Activated CD8-positive, alpha-beta memory T cell treated with anti-CD3 and anti-CD28 coated beads for 1 hour (primary cell): ENCODE measurements at places on chromosomes 2 and 18.

GRCh38 chr2:26970928-26971627 lies 641 bp downstream of the MAPRE3 start:
- no peak for DNase-seq

DNA sequence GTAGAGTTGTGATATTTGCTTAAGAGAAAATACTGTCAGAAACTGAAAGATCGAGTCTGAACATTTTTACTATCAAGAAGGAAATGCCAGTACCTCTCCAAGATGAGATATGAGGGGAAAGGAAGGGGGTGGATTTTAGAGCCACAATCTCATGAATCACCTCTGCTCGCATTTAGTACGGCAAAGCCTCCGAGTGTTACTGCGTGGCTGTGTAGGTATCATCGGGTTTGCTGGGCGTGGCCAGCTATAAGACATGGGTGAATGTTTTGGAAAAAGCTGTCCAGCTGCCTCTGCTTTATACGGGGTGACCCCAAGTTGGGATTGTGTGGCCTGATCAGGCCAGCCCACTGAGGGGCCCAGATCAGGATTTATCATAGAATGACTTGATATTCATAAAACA lies 826.4 kb downstream of the SOCS6 start:
- DNase-seq, result no peak

DNA sequence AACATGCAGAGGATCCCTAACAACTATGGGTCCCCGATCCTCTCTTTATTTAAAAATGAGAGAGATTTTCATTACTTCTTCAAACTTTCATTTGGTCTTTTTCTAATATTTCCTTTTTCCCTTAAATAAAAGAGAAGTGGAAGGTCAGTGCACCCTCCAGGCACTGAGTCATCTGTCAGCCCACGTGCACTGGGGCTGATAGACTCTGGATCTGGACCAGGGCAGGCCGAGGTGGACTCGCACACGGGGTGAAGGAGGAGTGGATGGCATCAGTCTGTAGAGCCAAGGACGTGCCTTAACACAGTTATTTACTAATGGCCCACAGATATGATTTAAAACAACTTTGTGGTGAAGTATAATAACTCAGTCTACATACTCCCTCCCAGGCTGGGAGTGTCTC lies 214.4 kb upstream of the TMEM200C start:
- DNase-seq, result no peak

GRCh38 chr2:28654663-28655320 lies 96.8 kb upstream of the PPP1CB start:
- DNase-seq, result no peak

DNA sequence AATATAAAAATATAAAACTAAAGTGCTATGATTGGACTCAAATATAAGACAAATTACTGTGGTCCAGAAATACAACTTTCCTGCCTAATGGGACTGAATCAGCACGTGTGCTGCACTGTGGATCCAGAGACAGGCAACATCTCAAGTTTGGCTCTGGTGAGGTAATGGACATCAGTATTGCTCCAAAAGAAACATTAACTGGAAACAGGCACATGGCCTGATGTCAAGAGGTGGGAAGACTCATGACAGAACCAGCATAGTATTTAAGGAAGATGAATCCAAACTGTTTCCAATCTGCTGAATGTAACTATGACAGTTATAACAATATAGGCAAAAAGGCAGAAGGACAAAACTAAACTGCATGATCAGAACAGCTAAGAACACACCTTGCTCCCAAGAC lies 354.6 kb downstream of the FSIP2 start:
- no peak for DNase-seq

GRCh38 chr2:16115881-16116830 lies 175.8 kb downstream of the MYCN start:
- DNase-seq, result no peak

- no peak for DNase-seq
These were observed 32.1 kb downstream of the ZFP36L2 start for GRCh38 chr2:43194121-43194869.

DNA sequence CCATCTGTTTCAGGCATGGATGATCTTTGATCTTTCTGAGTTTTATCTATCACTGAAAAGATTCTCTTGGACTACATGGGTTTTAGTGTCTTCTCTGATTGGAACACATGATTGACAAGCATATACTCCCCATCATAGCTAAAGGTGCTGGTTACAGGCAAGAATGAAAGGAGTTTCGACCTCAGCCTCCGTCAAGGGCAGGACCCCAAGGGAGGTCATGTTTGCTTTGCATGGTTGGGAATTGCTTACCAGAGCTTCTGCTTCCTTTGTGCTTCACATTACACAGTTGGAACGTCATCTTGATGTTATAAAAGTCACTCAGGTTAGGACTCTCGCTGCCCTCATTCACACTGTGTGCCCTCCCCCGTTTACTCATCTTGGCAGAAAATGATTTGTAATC lies 287.7 kb downstream of the PIK3C3 start:
- DNase-seq, result no peak

DNA sequence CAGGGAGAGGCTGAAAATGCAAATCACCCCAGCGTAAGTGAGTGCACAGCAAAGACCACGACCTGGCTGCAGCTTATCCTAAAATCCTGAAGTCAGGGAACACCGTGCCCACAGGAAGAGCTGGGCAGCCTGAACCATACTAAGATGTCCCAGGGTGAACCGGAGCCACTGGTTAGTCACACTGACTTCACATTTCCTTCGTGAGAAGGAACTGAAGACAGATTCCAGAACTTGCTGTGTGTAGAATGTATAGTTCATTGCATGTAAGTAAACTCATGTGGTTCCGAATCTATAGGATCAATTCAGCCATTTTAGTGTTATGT lies 84.6 kb upstream of the NDUFV2 start:
- DNase-seq, result no peak

DNA sequence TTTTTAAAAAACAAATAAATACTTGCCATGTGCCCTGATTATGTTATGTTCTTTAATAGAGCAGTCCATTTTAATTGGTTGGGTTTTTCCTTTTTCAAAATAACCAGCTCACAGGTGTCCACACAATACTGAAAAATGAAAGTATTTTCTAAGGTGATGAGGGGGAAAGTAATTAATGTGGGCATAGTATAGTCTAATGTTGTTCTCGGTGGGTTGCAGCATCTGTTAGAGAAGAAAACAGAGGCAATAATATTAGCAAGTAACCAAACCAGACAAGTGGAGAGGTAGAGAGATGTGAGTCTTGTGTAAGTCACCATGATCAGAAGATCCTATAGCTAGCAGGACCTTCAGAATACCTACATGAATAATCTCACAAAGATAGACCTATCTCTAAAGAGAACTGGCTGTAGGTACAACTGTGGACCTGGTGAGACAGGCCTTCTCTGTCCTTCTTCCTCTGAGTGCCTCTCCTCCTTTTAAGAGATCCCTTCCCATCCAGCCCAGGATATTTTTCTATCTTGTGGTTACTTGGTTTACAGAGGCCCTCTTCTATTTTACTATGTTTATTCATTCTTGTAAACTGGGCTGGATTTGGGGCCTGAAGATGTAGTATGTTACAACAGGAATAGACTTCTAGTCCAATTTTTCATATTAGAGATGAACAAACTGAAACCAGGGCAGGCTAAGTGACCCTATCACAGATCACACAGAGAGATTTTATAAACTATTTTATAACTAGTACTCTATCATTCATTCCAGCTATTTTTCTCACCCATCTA lies 67.1 kb upstream of the MSTN start:
- DNase-seq, result no peak

DNA sequence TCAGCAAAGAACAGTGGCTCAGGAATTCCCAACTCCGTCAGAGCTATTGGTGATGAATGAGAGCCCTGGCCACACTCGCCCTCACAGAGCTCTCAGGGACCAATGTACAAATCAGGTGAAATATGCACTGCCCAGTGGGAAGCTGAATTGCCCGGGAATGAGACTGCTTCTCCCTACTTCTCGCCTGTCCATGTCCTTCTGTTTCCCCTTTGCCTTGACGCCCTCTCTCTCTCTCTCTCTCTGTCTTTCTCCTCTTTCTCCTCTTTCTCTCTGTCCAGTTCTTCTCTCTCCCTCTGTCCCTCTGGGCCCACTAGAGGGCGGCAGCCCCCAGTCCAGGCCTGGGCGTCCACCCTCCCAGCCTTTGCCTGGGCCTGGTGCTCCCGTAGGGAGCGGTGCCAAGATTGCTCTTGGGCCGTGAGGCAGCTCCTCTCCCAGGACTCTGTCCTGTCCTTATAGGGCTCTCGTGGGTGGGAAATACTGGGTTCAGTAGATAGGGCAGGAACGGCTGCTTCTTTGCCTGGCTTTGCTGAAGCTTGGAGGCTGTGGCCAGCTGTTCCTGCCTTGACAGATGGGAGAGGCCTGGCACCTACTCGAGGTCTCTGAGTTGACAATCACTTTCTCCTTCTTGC lies 28.4 kb upstream of the PUM2 start:
- DNase-seq, result no peak

DNA sequence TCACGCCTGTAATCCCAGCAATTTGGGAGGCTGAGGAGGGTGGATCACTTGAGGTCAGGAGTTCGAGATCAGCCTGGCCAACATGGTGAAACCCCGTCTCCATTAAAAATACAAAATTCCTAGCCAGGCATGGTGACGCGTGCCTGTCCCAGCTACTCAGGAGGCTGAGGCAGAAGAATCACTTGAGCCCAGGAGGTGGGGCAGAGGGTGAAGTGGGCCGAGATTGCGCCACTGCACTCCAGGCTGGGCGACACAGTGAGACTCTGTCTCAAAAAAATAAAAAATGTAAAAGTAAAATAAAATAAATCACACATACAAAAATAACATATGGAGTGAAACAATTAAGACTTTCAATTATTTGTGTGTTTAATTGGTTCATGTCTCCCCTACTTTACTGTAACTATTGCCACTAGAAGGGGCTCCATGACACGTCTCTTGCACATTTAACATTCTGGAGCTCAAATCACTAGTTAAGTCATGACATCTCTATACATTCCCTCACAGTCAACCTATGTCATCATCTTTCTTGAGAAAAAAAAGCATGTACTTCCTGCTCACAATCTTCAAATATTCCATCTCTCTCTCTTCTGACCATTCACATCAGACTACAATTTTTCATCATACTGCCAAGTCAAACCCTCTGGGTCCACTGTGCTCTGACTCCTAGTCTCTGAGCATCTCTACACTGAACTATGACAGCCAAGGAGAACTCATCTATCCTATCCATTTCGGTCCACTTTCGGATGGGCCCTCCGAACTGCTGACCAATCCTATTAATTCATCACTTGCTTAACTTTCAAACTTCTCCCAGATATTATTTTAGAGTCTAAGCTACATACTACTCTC lies 6.7 kb downstream of the GFPT1 start:
- no peak for DNase-seq

- DNase-seq, result no peak
These were observed 80.1 kb downstream of the XDH start for GRCh38 chr2:31334311-31335026.

GRCh38 chr18:61553045-61553659 lies 219.9 kb downstream of the CDH20 start:
- DNase-seq, result no peak

- DNase-seq, result no peak
These were observed 12.5 kb upstream of the HK2 start for GRCh38 chr2:74821177-74822126.

- DNase-seq, result no peak
These were observed 20.8 kb upstream of the GAL3ST2 start for GRCh38 chr2:241755777-241756176.

DNA sequence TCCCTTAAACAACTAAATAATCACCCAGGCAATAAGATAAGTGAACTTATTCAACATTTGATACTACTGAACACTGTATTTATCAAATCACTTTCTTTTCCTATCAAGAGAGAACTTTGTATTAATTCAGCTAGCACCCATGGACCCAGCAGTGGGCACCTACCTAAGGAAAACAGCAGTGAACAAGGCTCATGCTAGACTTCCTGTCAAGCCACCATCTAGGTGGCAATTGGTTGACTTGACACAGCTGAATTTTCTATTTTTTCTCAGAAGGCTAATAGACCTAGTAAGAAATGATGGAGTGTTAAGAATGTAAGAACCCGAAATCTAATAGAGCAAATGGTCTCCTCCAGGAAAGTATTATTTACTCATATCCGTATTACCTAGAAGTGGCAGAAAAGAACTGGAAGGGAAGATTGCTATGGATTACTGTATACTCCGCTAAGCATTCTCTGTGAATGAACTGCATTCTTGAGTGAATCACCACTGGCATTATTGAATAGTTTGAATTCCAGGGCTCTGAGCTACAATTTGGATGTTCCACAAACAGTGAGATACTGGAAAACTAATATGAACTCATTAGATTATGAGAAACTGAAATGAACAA lies 988.2 kb upstream of the CDH2 start:
- DNase-seq, result no peak

GRCh38 chr2:230828272-230828961 lies 36.3 kb upstream of the ITM2C start:
- no peak for DNase-seq

GRCh38 chr2:58239243-58239925 lies 1.7 kb downstream of the FANCL start:
- DNase-seq, result no peak

GRCh38 chr2:235762832-235763598 lies 269.2 kb downstream of the AGAP1 start:
- DNase-seq, result no peak

GRCh38 chr2:15893689-15894480 lies 46.5 kb upstream of the MYCN start:
- no peak for DNase-seq

- DNase-seq, result no peak
These were observed 44.4 kb downstream of the EXOC6B start for GRCh38 chr2:72781480-72781879.

GRCh38 chr2:118932949-118933348 lies 9.0 kb upstream of the MARCO start:
- DNase-seq, result no peak

- DNase-seq, result no peak
These were observed 60.7 kb upstream of the KIF5C start for GRCh38 chr2:148814143-148814859.

GRCh38 chr18:74654638-74655037 lies 57.0 kb downstream of the ZNF407 start:
- no peak for DNase-seq

- no peak for DNase-seq
These were observed 108.4 kb upstream of the BZW1 start for GRCh38 chr2:200703127-200703925.

GRCh38 chr18:29841631-29842030 lies 1200.9 kb downstream of the DSC3 start:
- DNase-seq, result no peak

DNA sequence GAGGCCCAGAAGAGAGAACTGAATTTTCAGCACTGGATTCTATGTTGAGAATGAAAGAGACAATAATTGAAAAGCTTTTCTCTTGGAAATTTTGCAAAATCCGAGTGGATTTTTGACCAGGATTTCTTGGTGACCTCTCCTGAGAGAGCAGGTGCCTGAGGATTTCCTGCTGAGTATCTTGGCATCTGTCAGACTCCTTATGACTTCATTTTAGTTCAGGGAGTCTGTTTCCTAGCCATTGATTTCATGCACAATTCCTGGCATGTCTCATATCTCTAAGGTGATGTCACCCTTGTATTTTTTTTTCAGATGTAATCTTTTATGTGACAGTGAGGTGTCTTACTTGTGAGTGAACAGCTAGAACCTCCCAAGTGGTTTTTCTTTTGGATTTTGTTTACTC lies 195.9 kb downstream of the NEDD4L start:
- no peak for DNase-seq
